NCI-H1092 treated with DMSO at 0.1 percent for 48 hours (cell line): ENCODE measurements at places on chromosomes 16 and 17.

DNA sequence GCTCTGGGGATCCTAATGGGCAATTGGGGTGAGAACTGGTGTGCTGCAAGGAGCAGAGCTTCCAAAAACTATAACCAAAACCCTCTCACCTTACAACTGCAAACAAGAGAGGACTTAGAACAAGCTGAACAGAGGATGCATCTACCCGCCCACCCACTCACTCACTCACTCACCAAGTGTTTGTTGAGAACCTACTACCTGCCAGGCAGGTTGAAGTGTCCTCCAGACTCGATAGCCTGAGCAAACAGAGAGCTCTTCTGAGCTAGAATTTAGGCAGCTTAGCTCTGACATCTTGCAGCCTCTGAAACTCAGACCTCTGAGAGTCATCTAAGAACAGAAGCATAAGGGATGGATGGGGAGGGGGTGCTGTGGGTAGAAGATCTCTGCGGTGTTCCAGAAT lies 41.2 kb downstream of the CACNG3 start:
- no peak for DNase-seq

DNA sequence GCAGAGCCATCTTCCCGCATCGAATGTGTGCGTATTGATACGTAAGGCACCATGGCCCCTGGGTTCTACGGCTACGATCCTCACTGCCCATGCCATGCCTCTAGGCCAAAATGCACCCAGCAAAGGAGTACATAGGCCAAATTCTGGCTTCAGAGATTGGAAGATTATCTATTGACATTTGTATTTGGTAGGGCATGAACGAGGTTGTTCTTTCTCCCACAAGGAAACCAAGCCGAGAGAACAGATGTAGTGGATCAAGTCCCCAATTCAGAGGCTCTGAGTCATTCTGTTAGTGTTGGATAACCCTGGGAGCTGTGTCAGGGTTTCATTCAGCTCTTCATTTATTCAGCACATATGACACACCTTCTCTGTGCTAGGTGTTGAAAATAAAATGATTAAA lies 36.5 kb downstream of the HOXB1 start:
- no peak for DNase-seq

GRCh38 chr17:73998653-73999645 lies 204.5 kb upstream of the RPL38 start:
- DNase-seq: peak; percentile 90

- DNase-seq: no peak
These were observed 70.9 kb upstream of the METRNL start for GRCh38 chr17:83008526-83008925.

- no peak for DNase-seq
These were observed 38.7 kb upstream of the AQP8 start for GRCh38 chr16:25177831-25178688.

GRCh38 chr16:31451681-31452351 lies 7.5 kb upstream of the ARMC5 start:
- peak; percentile 18 for DNase-seq

DNA sequence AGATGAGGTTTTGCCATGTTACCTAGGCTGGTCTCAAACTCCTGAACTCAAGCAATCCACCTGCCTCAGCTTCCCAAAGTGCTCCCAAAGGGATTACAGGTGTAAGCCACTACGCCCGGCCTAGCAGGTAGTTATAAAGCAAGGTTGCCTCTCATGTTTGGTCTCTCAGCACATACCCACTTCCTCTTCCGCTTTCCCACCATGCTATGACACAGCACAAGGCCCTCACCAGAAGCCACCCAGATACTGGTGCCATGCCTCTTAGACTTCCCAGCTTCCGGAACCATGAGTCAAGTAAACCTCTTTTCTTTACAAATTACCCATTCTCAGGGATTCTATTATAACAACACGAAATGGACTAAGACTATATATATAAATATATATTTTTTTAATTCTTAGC lies 143.6 kb downstream of the COPRS start:
- no peak for DNase-seq

DNA sequence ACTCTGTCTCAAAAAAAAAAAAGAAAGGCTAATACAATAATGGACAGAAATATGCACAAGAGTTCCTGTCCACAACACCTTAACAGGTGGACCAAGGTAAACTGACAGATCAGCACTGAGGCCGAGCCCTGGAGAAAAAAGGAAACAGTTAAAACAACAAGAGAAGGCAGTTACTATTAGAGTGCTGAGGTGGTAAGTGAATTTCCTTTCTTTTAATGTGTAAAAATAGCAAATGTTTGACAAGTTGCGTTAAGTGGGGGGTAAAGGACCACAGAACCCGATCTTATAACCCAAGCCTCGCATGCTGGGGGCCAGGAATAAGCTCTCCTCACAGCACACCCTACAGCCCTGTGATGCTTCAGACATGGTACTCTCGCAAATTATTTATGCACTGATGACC lies 24.8 kb downstream of the TXNDC11 start:
- no peak for DNase-seq

DNA sequence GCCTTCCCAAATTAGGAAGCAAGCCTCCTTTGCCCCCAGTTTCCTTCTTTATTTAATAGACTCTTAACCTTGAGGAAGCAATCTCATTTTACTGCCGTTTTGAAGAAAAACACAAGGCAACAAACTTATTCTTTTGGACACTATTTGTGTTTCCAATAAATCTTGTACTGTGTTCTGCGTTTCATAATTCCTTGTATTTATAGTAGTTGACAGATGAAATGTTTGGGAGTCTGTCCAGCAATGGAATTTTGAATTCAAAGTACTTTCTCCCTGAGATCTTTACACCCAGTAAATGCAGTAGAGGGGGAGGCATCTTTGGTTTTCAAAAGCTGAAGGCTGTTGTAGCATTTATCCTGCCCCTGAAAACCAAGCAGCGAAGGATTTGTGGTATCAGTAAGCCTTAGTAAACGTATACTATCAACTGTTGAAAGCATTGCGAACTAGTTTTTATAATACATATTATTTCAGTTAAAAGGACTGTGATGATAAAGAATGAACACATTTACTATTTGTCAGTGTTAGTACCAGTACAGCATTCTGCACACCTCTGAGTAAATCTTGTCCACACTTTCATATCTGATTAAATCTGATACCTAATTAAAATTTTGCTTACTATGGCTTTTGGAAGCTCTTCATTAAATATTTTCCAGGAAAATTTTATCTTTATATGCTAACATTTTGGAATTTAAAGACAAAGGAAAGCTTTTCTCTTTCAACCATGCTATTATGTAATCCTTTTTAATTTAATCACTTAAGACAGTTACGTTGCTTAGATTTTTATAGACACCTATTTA lies 83.1 kb downstream of the TNRC6C start:
- peak; percentile 72 for DNase-seq

DNA sequence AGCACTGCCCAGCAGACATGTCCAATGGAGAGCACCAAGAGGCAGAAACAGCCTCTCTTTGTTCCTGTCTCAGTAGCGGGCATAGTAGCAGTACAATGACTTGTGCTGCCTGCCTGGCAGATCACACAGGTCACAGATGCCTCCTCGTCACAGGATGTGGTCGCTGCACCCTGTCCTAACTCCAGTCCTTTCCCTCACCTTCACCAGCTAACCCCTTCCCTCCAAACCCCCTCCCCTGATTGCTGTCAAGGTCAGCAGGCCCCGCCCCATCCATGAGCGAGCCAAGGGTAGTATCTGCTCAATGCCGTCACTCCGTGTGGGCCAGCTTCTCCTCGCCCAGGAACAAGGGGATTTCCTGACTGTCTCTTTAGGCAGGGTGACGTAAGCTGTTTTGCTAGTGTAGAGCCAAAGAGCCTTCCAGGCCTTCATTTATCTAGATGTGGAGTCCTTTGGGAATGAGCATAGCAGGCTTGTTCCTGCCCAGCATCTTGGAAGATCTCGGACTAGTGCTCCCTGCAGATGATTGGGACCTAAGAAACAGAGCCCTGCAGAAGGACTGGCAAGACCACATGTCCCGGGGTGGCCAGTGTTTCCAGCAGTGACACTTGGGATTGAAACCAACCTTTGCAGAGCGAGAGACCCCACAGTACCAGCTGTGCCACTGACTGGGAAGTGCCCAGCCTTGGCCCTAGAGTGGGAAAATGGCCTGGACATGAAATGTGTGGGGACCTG lies 75.9 kb upstream of the TNRC6C start:
- DNase-seq: no peak

DNA sequence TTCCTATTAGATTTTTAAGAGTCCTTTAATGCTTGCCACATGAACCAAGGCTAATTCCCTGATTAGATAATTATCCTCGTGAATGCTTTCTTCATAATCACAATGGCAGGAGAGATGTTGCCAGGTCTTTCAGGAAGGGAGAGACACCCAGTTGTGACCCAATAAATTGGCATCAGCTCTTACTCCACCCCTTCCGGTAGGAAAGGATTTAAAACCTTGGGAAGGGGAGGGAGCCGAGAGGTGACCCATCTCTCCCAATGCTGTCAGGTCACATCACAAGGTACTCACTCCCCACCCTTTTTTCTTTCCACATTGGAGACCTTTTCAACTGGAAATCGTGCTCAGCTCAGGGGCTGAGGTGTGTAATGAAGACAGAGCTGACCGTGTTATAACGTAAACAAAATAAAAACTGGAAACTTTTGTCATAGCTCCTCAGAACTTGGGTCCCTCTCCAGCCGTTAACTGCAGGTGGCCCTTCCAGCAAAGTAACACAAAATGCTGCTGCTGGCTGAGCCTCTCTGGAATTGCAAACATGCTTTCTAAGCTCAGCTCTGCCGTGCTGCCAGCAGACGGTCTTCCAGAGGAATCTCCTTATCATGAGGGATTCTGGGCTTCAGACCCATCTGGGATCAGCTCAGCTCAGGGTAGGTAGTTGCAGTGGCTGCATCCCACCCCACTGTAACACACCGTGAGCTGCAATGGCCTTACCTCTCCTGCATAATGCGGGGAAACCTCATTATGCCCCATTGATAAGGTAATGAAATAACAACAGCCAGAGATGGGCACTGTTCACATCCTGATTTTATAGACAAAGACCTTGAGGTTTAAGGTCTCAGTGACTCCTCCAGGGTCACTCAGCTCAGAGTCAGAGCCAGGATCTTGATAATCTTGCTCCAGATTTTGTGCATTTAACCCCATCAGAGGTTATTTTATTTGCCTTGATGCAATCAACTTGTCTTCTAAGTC lies 15.6 kb downstream of the TMEM100 start:
- DNase-seq: peak; percentile 5

DNA sequence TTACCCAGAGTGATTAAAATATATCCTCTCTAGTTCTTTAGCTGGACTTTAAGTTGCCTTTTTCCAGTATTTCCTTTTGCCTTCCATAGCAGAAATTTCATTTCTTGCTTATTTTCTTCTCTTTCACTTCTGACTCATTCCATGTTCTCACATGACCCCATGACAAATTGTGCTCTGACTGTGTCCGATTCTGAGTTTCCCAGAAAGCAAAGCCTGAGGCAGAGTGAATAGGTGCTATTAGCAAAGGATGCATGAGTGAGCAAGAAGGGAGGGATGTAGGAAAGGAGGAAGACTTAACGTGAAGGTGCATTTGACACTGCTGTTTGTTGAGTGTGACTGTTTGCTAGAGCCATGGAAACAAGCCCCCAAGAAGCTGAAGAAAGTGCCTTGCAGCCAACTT lies 82.6 kb upstream of the CNTNAP4 start:
- no peak for DNase-seq

DNA sequence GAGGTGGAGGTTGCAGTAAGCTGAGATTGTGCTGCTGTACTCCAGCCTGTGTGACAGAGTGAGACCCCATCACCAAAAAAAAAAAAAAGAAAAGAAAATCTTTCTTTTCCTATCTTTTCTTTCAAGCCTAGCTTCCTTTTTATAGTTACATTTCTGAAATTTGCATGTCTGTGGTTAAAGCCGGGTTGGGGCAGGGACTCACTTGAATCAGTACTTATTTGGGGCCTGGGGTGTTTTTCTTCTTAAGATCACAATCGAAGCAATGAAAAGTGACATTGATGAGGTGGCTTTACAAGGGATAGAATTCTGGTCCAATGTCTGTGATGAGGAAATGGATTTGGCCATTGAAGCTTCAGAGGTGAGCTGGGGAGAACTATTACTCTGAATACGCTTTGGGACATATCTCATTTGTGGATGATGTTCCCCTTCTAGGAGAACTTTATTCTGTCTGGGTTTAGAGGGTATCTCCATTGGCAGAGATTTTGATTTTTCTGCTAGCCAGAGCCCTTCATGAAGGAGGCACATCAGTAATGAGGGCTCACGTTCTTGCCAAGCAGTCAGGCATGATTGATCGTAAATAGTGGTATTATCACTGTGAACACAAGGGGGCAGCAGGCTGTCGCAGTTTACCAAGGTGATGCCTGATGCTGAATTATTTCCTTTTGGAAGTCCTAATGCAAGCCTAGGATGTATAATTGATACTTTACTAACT lies 14.3 kb downstream of the KPNB1 start:
- peak; percentile 56 for DNase-seq

DNA sequence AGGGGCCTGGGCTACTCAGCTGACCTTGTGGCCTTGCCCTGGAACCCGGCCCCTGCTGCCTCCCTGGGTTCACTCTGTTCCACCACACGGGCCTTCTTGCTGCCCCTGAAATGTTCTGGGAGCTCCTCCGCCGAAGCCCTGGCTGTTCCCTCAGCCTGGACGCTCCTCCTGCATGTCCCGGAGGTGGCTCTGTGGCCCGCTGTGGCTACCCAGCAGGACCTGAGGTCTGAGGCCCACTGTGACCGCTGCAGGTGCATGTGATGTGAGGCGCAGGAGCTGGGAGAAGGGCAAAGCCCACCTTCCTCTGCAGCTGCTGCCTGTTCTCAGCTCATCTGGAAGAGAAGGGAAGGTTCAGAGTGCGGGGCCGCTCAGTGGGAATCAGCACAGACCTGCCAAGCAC lies 38.9 kb upstream of the ACSF3 start:
- DNase-seq: no peak

- peak; percentile 20 for DNase-seq
These were observed 4.5 kb upstream of the RAB40C start for GRCh38 chr16:585351-585750.
